Progenitor cell of endocrine pancreas (in vitro differentiated cells): ENCODE measurements at places on chromosomes 11 and 22. TPM values are rescaled to one million over a fixed set of nuclear protein-coding genes. Genes with fewer than 3 reads are reported as not detected.

Gene CRYBA4
- not detected in 2 replicates for total RNA-seq

Gene HORMAD2
- total RNA-seq: not detected in 2 replicates

Gene ALDH3B1
- not detected in 2 replicates for total RNA-seq

Gene PEX16
- total RNA-seq: 28.0 and 34.6 TPM in 2 replicates

Gene HEPHL1
- not detected in 2 replicates for total RNA-seq

Gene RBMXL2
- 0.14 TPM in 1 of 2 replicates, not detected in the other for total RNA-seq

Gene SSH3
- 48.9 and 56.9 TPM in 2 replicates for total RNA-seq

Gene KLHDC7B
- not detected in 2 replicates for total RNA-seq

Gene VEGFB
- total RNA-seq: 66.1 and 68.2 TPM in 2 replicates

Gene SAA1
- total RNA-seq: not detected in 2 replicates

Gene TLCD5
- 8.9 and 9.3 TPM in 2 replicates for total RNA-seq
